ENCODE measurements at places on chromosomes 4 and X. TPM values are rescaled to one million over a fixed set of nuclear protein-coding genes. Genes with fewer than 3 reads are reported as not detected.

Gene OPRPN
- not detected for total RNA-seq

Gene MAP3K15
- total RNA-seq = under 0.01 TPM

Gene POF1B
- total RNA-seq = not detected

GRCh38 chr4:89496851-89497250, 189.3 kb upstream of the GPRIN3 start:
- no peaks in the 10 kb centered on the region for H3K27me3 ChIP-seq
- no peak overlapping the region for H3K27ac ChIP-seq
- no peak overlapping the region for H3K4me3 ChIP-seq
- DNase-seq = no peak
- H3K4me1 ChIP-seq = peaks cover 6% of the 10 kb centered on the region

DNA sequence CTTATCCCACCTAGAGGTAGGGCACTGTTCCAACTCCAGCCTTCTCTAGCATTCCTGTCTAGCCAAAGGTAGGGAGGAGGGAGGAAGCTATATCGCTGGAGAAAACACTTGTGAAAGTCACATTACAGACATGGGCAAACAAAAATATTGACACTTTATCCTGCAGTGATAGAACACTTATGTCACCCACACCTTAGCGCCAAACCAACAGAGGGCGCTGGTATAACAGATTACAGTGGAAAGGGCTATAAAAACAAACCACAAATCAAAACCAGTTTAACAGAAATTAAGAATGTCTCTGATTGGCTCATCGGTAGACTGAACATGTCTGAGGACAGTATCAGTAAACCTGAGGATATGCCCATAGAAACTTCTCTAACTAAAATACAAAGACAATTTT, 451.3 kb downstream of the TLL1 start:
- no peak overlapping the region for H3K27ac ChIP-seq
- no peaks in the 10 kb centered on the region for H3K36me3 ChIP-seq
- H3K4me3 ChIP-seq = no peak overlapping the region
- H3K4me1 ChIP-seq = no peaks in the 10 kb centered on the region
- H3K27me3 ChIP-seq = no peaks in the 10 kb centered on the region

GRCh38 chr4:181688432-181688831, 554.8 kb upstream of the TENM3 start:
- H3K36me3 ChIP-seq = no peaks in the 10 kb centered on the region

DNA sequence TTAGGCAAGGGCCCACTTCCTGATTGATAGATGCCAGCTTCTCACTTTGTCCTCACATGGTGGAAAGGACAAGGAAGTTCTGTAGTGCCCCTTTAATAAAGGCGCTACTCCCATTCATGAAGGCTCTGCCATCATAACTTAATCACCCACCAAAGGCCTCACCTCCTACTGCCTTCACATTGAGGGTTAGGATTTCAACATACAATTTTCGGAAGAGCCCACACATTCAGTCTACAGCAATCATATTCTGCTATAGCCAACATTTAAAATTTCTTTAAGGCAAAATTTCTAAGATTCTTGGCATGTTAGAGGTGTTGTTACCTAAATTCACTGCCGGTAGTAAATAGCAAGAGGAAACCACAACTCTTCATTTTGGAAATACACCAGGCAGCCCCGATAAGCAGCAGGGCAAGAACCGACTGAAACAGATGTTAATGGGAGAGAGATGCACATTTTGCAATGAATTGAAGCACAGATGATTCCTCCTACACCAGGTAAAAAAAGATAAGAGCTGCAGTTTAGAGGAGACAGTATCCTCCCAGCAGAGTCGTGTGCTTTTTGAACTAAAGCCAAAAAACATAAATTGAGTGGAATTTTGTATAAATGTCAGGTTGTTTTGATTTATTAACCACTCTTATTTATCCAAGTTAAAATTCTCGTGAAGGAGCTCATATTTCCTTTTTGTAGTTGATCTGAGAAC, 594.9 kb downstream of the KCTD8 start:
- no peaks in the 10 kb centered on the region for H3K27me3 ChIP-seq
- no peak overlapping the region for H3K4me3 ChIP-seq
- H3K27ac ChIP-seq = no peak overlapping the region
- no peaks in the 10 kb centered on the region for H3K4me1 ChIP-seq
- H3K36me3 ChIP-seq = no peaks in the 10 kb centered on the region
- DNase-seq = no peak
